ENCODE measurements at places on chromosomes 4 and X.

DNA sequence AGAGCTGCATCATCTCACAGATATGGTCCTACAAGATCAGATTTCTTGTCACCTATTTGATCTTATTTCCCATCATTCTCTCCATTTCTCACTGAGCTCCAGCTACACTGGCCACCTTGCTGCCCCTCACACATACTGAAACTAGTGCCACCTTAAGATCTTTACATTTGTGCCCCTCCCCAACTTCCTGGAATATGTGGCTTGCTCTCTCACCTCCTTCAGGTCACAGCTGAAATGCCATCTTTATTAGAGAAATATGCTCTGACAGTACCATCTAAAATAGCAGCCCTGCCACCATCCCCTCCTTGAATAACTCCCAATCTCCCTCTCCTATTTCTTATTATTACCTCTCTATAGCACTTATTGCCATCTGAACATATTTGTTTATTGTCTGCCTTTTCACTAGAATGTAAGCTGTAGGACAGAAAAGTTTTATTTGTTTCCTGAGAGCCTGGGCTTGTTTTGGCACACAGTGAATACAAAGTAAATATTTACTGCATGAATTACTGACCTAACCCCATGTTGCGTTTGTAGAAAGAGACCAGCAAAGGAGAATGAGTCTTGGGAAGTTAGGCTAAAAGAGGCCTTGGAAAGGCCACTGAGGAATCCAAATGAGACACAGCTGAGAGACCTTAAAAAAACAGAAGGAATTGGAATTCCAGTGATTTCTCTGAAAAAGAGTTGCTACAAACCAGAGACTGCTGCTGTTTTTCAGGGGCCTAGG lies 22.7 kb downstream of the DYNLT3 start:
- no peak for DNase-seq

DNA sequence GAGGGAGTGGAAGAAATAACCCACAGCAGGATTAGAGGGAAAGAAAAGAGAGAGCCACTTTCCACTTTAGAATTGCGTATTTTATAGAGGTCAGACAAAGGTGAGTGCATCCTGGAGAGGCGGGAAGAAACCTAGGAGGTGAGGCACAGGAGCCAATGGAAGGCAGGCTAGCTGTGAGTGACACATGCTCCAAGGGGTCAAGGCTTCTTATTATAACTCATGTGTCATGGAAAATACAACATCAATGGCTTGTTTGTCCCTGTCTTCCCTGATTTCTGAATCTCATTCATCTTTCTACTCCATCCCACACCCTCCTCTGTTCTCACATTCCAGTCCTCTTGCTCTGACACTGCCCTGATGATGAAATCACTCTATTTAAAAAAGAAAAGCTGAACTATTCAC lies 14.4 kb downstream of the ANXA3 start:
- DNase-seq: no peak

- peak; percentile 46 for DNase-seq
Measured at GRCh38 chr4:156223985-156224384, 270.3 kb upstream of the CTSO start.

- no peak for DNase-seq
Measured at GRCh38 chr4:137363496-137363895, 168.8 kb downstream of the PCDH18 start.

DNA sequence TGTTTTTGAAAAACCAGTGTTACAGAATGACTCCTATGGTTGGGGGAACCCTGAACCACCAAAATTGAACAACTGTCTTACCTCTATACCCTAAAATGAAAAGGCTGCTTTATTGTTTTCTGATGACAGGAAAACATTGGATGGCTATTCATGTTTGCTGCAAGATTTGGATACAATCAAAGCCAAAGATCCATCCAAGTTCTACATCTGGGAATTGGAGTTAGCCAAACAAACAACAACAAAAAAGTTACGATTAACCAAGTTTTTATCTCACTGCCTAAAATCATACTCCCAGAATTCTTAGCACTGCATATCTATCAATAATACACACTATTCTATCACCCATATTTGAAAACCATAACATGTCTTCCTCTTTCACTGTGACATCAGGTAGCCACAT lies 349.7 kb upstream of the SLC7A11 start:
- DNase-seq: no peak

- no peak for DNase-seq
Measured at GRCh38 chr4:123404533-123404932, 7.9 kb downstream of the SPRY1 start.

DNA sequence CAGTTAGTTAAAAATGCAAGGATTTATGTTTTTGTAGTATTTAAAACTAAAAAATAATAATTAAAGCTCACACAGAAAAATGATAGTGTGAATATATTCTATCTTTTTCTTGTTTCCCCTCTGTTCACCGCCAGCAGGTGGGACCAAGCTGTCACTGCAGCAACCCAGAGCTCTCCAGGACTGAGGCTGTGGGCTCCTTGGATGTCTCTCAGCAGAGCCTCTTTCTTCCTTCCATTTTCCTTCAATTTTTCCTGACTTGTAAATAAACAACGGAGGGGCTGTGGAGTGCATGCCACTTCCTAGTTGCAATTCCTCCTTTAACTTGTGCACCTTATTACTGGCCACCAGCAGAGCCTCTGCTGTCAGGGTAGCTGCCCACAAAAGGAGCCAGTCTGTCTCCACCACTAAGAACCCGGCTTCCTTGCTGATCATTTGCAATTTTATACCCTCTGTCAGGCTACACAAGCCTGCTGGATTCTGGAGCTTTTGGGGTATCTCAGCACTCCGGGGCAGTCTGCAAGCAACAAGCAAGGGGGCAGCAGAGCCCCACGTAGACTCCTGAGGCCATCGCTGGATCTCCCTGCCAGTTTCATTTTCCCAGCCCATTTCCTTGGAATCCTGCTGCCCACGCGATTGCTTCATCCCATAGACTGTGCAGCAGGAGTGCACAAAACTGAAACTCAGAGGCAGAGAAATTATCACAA lies 1467.4 kb downstream of the C4orf33 start:
- DNase-seq: no peak

GRCh38 chr4:90030953-90031352 lies 96.2 kb upstream of the CCSER1 start:
- DNase-seq: no peak

DNA sequence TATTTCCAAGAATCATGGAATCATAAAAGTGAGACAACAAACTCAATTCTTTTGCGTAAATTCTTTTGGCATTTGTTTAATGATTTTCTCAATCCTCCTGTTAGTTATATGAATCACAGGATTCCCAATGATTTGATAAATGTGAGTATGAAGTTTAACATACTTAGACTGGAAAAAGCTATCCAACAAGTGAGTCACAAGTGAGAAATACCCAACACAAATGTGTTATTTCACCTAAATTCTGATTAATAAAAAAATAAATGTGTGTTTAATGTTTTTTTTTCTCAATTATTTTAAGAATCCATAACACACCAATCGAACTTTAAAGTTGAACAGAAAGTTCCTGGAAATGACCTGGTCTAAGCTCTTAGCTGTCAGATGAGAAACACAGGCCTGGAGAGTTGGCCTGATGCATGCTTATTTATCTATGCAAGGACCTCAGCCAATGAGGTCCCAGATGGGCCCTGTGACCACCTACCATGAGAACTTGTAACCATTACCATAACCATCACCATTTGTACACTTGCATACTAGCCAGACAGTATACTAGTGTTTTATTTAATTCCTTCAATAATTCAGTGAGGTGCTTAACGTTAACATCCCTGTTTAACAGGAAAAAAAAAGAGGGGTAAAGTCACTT lies 386.7 kb downstream of the SPRY1 start:
- no peak for DNase-seq

DNA sequence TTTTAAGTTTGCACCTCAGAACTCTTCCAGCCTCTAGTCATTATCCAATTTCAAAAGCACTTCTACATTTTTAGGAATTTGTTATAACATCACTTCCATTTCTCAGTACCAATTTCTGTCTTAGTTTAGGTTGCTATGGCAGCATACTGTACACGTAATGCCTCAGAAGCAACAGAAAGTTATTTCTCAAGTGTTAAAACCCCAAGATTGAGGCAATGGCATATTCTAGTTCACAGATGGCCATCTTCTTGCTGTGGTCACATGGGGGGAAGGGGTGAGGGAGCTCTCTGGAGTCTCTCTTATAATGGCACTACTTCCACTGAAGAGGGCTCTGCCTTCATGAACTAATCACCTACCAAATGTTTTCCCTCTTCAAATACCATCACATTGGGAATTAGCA lies 220.3 kb upstream of the CTSO start:
- DNase-seq: no peak

DNA sequence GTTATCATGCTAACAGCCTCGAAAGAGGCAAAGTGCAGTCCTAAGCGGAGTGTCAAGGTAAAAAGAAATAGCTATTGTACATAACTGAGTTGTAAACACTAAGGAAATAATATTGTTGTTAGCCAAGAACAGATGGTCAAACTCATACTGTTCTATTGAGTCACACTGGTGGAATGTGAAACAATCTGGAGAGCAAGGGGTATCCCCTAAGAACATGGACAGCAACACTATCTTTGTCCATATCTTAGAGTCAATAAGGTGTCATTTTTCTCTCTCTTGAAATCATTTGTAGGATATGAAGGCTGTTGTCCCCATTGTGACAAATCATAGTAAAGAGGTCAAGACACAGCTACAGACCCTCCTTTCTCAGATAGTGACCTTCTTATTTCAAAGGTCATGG lies 4.5 kb upstream of the PDGFC start:
- DNase-seq: no peak

- no peak for DNase-seq
Measured at GRCh38 chrX:45794995-45795337, 594.3 kb upstream of the DIPK2B start.

GRCh38 chr4:15331930-15332329 lies 95.9 kb upstream of the C1QTNF7 start:
- no peak for DNase-seq

DNA sequence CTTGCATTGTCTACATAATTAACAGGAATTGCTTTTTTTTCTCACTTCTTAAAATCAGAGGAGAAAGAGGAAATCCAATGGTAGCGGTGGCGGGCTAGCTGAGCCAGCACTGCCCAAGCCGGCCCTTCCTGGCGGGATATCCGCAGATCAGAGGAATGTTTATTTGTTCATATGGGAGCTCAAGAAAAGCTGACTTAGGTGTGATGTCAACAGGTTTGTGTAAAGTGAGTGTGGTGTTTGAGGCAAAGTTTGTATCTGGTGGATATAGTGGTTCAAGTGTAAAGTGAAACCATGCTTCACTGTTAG lies 466 bp upstream of the SLC39A8 start:
- DNase-seq: no peak

DNA sequence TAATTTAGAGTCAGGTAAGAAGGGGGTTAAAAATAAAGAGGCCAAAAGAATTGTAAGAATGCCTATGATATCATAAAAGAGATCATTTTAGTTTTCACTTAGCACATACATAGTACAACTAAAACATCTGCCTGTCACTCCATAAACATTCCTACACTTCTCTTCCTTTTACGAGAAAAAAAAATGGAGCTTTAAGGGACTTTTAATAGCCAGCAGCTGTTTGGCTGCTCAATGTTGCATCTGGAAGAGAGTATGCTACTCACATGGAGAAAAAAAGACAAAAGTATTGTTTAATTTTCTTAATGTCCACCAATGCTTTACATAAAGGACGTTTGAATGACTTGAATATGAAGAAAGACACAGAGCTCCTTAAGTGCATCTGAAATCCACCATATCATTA lies 48.7 kb upstream of the TNIP3 start:
- DNase-seq: no peak

DNA sequence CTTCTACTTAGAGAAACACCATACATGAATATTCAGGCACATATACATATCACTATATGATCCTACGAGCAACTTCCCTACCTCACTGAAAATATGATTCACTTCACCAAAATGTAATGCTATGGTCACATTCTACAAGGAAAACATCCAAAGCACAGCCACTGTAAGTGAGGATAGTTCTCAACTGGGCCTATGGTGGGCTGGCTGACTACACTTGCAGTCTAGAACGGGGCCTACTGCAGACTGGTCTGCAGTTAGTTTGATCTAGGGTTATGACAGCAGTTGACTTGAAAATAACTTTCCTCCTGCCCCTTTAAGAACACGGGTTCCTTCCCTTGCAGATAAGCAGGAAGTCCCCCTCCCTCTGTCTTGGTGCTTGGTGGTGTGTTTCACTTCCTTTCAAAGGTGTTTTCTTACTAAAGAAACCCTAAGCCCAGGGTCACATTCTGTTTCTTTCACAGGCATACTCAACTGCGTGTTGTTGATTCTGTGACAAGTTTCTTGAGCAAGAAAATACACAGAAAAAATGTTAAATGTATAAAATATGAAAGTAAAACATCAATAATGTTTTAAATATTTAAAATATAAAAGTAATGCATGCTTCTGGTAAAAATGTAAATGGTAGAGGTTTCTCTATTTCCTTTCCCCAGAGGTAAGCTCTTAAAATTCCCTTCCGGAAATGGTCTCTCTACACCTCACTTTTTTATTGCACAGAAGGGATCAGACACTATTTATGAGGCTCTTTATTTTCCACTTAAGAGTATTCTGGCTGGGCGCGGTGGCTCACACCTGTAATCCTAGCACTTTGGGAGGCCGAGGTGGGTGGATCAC lies 18.0 kb upstream of the TMSB4X start:
- DNase-seq: no peak

DNA sequence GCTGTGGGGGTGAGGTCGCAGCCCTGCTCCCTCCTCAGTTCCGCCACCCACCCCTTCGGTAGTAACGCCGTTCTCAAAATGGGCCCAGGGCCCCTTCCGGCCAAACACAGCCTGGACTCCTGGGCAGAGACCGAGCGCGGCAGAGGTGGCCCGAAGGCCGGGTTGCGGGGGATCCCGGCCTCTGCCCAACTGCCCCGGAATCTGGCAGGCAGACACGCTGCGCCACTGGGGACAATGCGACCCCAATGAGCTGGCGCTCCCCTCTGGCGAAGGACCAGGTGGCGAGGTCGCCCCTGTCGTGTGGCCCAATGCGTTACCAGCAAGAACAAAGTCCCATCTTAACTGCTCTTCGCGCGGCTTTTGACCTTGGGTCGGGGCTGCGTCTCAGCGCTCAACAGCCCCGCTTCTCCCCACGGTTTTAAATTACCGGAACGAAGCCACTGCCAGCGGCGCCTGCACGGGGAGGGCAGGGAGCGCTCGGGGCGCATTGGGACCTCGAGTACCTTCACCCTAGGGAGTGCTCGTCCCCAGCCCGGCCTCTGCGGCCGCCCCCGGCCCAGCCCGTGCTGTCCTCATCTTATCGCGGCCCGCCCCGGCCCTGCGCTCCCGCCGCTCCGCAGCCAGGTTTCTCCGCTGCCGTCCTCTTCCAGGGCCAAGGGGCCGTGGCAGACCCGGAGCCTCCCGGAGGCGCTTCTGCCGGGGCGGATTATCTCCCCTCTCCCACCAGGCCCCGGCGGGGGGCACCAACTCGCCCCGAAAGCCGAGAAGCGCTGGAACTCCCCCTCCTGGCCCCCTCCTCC lies 22.2 kb upstream of the HMX1 start:
- DNase-seq: peak; percentile 15

- DNase-seq: no peak
Measured at GRCh38 chrX:68997911-68998310, 167.3 kb downstream of the PJA1 start.

DNA sequence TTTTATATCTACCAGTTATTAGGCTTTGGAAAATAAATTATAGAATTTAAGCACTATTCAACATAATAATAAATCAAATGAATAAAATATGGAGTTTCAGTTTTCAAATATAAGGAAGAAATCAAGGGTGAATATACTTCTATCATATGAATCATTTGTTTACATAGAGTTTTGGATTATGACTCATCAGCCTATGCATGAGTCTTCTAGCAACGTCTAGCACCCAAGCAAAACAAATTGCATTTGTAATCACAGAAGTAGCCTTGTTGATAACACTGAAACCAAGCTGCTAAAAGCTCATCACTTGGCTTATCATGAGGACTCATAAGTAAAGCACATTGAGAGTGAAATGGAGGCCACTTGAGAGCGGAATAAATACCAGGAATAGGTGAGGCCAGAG lies 434.6 kb downstream of the PCDH11X start:
- DNase-seq: no peak

Data from DMS79 treated with DMSO at 0.1 percent for 48 hours (cell line).